ENCODE measurements at places on chromosomes 12 and 14. TPM values are rescaled to one million over a fixed set of nuclear protein-coding genes. Genes with fewer than 3 reads are reported as not detected.

The KRT85 gene
- total RNA-seq = not detected

The ERP27 gene
- 0.15 TPM for total RNA-seq

The LYZ gene
- not detected for total RNA-seq

The WSCD2 gene
- total RNA-seq = under 0.01 TPM

The SLC7A7 gene
- 1.2 TPM for total RNA-seq

The AMDHD1 gene
- 0.33 TPM for total RNA-seq

The DICER1 gene
- total RNA-seq = 41.3 TPM

The RNF10 gene
- total RNA-seq = 68.6 TPM

The CDK2 gene
- 775 TPM for total RNA-seq

The DHRS2 gene
- total RNA-seq = 0.33 TPM

The KRT82 gene
- not detected for total RNA-seq
